Erythroblast (primary cell): ENCODE measurements at places on chromosomes 1 and 21.

GRCh38 chr1:248807067-248807737, 18.5 kb downstream of the SH3BP5L start:
- DNase-seq: peak; percentile 77

DNA sequence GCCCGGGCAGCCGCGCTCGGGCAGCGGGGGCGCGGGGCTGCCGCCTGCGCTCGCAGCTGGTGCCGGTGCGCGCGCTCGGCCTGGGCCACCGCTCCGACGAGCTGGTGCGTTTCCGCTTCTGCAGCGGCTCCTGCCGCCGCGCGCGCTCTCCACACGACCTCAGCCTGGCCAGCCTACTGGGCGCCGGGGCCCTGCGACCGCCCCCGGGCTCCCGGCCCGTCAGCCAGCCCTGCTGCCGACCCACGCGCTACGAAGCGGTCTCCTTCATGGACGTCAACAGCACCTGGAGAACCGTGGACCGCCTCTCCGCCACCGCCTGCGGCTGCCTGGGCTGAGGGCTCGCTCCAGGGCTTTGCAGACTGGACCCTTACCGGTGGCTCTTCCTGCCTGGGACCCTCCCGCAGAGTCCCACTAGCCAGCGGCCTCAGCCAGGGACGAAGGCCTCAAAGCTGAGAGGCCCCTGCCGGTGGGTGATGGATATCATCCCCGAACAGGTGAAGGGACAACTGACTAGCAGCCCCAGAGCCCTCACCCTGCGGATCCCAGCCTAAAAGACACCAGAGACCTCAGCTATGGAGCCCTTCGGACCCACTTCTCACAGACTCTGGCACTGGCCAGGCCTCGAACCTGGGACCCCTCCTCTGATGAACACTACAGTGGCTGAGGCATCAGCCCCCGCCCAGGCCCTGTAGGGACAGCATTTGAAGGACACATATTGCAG, 3.0 kb downstream of the ARTN start:
- DNase-seq: peak; percentile 49

GRCh38 chr1:57324388-57324787, 99.5 kb downstream of the DAB1 start:
- DNase-seq: no peak

DNA sequence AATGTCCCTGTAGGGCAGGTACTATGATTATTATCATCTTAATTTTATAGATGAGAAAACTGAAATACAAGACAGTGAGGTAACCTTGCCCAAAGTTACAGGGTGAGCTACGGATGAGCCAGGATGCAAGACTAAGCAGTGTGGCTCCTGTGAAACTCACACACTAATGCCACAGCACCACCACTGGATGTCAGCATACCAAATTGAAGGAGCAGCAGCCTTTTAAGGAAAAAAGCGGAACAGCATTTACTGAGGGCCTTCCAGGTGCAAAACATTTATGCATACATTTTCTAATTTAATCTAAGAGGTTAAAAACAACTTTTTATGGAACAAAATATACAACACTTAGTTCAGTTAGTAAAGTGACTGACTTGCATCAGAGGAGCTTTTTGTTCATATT, 41.7 kb downstream of the SEC16B start:
- no peak for DNase-seq

- DNase-seq: no peak
Measured at GRCh38 chr1:227726924-227727599, 8.0 kb downstream of the JMJD4 start.
